ENCODE measurements at places on chromosomes 3 and 15.

DNA sequence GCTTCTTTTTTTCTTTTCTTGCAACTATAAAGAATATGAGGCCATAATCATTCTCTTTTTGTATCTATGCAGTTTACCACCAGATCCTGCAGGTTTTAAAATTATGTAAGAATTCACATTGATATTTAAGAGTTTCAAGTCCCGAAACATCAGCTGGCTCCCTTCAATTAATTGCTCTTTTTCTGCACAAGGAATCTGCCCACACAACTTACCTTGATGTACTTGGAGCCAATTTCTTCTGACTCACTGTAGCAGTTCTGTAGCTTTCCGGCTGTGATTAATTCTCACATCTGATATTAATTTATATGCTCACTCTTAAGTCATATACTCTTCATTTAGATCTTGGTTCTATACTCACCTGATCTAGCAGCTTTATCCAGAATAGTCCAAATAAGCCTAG lies 781.8 kb downstream of the CADM2 start:
- DNase-seq: no peak

GRCh38 chr3:194322678-194323211 lies 28.4 kb downstream of the CPN2 start:
- no peak for DNase-seq

- no peak for DNase-seq
Measured at GRCh38 chr3:172167892-172168648, 128.7 kb downstream of the FNDC3B start.

DNA sequence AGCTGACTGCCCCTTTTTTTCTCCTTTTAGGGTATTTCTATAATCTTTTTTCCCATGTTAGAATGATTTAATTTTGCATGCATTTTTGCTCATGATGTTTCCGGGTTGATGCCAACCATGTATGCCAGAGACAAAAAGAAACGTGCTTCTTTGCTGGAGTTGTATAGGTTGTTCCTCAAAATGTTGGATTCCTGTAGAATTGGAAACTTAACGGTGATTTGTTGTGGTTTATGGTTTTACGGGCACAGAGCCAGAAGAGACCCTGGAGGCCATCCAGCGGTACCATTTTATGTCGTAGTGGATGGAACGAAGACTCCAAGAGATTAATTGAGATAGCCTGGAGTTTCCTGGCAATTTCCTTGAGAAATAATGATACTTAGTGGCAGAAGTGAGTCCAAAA lies 481.5 kb upstream of the RGMA start:
- DNase-seq: no peak

DNA sequence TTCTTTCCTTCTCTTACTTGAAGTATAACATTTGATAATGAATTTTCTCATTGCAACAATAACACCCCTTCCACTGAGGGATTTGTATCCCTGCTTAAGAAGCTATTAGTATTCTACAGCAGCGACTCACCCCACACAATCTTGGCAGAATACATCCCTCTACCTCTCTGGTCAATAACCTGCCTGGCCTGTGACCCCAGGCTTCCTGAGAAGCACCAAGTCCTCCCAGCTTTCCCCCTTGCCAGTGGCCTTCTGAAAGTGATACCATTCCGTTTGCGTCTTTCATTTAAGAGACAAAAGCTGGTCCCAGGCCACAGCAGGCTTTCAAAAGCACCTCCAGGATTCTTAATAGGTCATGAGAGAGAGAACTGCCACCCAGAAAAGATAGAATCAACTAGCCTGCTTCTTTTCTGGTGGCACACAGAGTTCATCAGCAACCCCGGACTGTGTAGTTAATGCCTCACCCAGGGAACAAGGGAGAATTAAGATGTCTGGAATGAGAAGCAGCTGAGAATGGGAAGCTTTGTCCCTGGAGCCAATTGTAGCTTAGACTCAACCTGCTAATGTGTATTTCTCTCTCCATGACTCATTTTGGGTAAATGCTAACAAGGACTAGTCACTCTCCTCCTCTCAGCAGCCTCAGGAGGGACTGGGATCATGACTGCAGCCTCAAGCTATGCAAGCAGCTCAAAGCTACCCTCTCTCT lies 101.0 kb upstream of the CPNE4 start:
- DNase-seq: no peak

- no peak for DNase-seq
Measured at GRCh38 chr3:161265916-161266571, 44.9 kb downstream of the NMD3 start.

- DNase-seq: peak; percentile 62
Measured at GRCh38 chr3:140863580-140864009, 78.0 kb upstream of the SLC25A36 start.

DNA sequence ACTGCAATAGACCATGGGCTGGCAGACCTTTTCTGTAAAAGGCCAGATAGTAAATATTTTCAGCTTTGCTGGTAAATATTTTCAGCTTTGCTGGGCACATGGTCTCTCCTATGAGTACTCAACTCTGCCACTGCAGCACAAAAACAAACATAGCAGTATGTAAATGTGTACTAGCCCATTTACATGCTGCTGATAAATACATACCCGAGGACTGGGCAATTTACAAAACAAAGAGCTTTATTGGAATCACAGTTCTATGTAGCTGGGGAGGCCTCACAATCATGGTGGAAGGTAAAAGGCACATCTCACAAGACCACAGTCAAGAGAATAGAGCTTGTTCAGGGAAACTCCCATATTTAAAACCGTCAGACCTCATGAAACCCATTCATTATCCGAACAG lies 793.0 kb downstream of the EDEM1 start:
- no peak for DNase-seq

GRCh38 chr3:61925721-61926120 lies 364.4 kb downstream of the PTPRG start:
- no peak for DNase-seq

GRCh38 chr3:127960421-127960965 lies 45.5 kb downstream of the KBTBD12 start:
- no peak for DNase-seq
